Activated T-cell treated with anti-CD3 and anti-CD28 coated beads for 1 hour (primary cell): ENCODE measurements at places on chromosomes 16 and 17.

GRCh38 chr16:53415504-53415903 lies 18.8 kb upstream of the RBL2 start:
- DNase-seq = no peak

GRCh38 chr16:25713785-25714570 lies 22.2 kb downstream of the HS3ST4 start:
- no peak for DNase-seq

- no peak for DNase-seq
Measured at GRCh38 chr17:19391432-19391831, 4.4 kb upstream of the MFAP4 start.

DNA sequence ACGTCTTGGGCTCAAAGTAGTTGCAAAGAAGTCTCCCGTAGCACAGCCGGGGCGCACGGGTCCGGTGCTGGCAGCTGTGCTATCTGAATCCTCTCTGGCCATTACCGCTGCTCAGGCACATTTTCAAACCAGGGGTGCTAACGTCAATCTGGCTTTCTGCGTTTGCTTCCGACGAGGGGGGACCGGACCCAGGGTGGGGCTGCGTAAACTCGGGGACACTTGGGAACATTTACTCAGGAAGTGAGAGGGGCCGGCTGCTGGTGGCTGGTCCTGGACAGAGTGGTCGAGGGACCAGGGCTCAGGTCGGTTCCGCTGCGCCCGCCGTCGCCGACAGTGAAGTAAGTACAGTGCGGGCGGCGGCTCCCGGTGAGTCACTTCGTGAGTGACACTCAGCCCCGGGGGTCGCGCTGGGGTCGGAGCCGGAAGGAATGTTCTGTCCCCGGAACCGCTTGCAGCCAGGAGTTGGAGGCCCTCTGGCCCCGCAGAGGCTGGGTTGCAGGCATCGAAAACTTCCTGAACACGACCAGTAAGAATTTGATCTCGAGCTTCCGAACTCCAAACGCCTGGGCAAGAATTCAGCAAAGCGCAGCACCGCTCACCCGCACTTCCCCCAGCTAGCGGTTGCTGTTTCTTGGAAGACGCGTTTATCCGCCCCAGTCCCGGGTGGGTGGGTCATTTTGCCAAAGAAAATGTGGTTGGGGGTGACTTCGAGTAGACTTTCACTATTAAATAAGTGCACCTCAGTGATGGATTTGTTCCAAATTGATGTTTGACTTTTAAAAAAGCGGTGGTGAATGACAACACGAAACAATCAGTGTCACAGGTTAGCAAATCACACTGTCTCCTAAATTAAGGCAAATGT lies 1.4 kb upstream of the HS3ST3B1 start:
- DNase-seq = peak; percentile 33

- no peak for DNase-seq
Measured at GRCh38 chr16:50445621-50446555, 77.1 kb upstream of the BRD7 start.

DNA sequence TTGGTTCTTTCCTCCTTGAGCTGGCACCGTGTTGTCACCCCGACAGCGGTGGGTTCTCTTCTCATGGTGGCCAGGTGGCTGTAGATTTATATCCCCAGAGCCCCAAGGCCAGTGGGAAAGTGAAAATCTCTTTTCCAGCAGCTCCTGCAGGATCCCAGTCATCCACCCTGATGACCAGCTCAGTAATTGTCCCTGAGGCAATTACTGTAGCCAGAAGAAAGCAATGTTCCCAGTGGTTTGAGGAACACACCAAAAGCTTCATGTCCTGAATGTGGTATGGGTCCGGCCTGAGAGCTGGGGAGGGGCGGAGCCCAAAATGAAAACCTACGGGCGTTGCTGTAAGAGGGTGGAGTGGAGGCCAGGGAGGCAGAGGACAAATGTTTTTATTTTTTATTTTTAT lies 69.0 kb downstream of the WSB1 start:
- no peak for DNase-seq

GRCh38 chr17:78935419-78936323 lies 10.5 kb upstream of the TIMP2 start:
- no peak for DNase-seq

DNA sequence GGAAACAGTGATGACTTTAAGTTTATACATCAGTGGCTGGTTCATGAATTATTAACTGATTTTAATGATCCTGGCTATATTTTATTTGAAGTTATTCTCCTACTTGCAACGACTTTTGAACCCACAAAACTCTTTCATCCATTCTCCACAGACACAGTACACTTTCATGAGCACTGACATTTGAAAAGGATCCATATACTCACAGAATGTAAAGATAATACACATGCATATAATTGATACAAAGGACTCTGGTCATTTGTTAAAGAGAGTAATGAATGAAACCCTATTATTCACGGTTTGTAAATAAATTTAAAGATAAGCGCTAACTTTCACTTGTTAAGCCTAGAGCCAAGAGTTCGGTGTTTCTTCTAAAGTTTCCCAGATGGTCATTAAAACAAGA lies 3.3 kb downstream of the TOX3 start:
- DNase-seq = no peak

- no peak for DNase-seq
Measured at GRCh38 chr17:7348478-7349242, 3.3 kb upstream of the KCTD11 start.

DNA sequence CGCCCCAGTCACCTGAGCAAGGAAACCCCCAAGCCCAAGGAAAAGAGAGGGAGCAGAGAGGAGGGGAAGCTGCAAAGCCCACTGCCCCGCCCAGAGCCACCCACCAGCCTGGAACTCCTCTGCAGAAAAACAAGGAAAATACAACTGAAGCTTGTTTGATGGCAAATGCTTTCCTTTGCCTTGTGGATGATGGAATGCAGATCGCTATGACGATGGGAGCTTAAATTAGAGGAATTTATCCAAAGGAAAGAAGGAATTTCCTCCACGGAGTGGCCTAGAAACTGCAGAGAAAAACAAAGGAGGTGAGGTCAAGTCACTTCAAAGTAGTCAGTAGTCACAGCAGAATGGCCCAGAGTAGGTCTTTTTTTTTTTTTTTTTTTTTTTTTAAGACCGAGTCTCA lies 31.5 kb upstream of the ASGR2 start:
- no peak for DNase-seq

DNA sequence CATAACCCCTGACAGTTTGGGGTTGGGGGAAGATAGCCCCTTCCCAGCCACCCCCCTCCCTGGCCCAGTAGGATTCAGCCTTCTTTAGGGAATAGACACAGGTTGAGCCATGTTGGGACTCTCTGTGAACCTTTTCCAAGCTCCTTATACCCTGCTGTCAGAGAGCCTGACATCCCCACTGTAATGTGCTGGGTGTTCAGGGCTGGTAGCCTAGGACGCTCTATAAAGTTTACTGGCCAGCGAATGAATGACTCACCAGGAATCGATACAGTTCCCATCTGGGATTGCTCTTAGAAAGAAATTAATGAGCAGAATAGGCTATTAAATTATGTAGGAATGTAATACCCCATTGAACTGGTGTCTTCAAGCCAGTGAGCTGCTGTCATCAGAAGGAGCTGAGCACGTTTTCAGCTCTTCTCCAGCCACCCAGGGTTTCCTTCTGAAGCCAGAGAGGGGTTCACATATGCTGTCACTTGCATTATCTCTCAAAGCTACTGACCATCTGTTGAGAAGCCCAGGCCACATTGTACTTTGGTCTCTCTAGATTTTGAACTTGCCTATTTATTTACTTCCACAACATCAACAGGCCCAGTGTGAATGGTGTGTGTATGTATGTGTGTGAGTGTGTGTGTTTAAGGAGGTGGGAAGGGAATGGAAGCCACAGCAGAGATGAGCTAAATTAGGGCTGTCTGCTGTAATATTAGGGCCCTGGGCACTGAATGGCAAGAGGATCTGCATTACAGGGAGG lies 64.9 kb downstream of the SPACA3 start:
- no peak for DNase-seq

- no peak for DNase-seq
Measured at GRCh38 chr17:67546578-67547527, 169.8 kb downstream of the PITPNC1 start.

GRCh38 chr16:67825906-67826305 lies 16.2 kb upstream of the THAP11 start:
- DNase-seq = no peak

- no peak for DNase-seq
Measured at GRCh38 chr17:76562734-76563148, 22.9 kb downstream of the PRCD start.

DNA sequence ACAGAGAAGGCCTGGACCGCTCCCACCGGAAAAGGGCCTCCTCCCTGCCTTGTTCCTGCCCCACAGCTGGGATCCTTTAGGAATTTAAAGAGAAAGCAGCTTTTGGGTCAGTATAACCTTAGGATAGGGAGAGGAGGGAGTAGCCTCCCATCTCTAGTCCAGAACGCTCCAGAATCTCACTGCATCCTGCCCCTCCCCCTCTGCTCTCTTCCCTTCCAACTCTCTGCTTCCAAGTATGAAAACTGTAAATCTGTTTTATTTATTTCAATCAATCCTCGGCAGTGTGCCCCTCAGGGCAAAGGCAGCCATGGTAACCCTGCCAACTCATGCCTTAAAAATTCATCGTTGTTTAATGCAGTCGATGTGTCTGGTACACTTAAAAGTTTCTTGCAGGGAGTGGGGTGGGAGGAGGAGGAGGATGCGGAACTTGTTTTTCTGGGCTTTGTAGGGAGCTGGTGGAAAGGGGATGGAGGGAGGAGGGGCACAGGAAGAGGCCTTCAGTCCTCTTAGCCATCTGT lies 21.2 kb upstream of the MTSS2 start:
- DNase-seq = no peak
